Neural crest cell (in vitro differentiated cells): ENCODE measurements at places on chromosomes 3 and 15.

- DNase-seq: no peak
Observed at GRCh38 chr15:52151353-52151752, 38.8 kb upstream of the BCL2L10 start.

GRCh38 chr3:66270701-66271100 is 49.9 kb downstream of the SLC25A26 start:
- DNase-seq: no peak

- no peak for DNase-seq
Observed at GRCh38 chr15:70526221-70526973, 237.0 kb downstream of the UACA start.

GRCh38 chr3:50373146-50374051 is 14.1 kb upstream of the TMEM115 start:
- DNase-seq: no peak

GRCh38 chr3:126305427-126305826 is 51.8 kb downstream of the KLF15 start:
- DNase-seq: no peak

DNA sequence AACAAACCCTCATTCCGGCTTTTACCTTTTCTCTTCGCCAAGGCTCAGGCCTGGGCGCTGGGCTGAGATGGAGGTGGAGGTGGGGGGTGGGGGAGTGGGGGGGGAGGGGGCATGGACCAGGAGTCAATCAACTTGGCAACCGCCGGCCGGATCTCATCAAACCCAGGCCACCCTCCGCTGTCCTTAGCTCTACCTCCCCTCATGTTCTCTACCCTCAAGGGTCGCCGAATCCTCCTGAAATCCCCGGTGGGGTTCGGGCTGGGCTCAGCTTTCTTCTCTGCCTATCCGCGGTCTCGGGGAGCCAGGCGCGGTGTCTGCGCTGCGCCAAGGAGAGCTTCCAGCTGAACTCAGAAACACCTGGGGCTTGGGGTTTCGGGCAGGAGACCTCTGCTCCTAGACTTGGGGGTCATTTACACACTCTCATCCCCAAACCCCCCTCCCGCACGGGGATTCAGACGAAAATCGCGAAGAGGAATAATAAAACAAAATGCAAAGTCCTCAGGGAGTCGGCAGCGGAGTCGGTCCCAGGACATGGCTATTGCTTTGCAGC is 2.5 kb downstream of the ONECUT1 start:
- DNase-seq: no peak

DNA sequence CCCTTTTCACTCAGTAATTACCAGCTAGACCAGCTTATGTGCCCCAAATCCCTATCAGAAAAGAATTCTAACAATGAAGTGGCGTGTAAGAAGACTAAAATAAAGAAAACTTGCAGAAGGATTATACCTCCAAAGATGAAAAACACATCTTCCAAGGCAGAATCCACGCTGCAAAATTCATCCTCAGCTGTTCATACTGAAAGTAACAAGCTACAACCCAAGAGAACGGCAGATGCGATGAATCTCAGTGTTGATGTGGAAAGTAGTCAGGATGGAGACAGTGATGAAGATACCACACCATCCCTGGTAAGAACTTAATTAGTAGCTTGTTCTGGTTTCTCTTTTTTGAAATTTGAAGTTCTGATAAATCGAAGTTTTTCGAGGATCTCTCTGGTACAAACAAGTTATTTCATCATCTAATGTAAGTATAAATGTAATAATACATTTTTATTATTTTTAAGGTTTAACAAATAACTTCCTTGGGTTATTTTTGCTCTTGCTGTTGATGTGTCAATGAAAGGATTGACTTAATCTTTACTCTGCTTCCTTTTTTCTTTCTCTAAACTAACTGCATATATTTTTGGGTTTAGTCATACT is 1.4 kb downstream of the WDR76 start:
- DNase-seq: no peak

DNA sequence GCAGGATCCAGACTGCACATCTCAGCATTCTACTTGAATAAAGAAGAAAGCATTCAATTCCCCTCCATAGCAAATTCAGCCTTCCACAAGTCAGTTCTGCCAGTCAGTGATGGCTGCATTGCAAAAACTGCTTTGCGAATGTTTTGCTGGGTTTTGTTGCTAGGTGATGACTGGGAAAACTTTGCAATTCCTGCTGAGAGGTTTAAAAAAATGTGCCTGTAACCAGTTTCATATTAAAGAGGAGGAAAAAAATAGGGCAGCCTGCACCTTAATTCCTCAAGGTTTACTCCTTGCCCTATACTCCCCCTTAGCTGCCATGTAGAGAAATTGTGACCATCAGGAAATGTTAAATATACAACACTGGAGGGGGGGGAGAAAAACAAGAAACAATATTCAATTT is 225.6 kb upstream of the ATP11B start:
- DNase-seq: no peak

- DNase-seq: no peak
Observed at GRCh38 chr3:63766261-63766660, 52.8 kb upstream of the C3orf49 start.

DNA sequence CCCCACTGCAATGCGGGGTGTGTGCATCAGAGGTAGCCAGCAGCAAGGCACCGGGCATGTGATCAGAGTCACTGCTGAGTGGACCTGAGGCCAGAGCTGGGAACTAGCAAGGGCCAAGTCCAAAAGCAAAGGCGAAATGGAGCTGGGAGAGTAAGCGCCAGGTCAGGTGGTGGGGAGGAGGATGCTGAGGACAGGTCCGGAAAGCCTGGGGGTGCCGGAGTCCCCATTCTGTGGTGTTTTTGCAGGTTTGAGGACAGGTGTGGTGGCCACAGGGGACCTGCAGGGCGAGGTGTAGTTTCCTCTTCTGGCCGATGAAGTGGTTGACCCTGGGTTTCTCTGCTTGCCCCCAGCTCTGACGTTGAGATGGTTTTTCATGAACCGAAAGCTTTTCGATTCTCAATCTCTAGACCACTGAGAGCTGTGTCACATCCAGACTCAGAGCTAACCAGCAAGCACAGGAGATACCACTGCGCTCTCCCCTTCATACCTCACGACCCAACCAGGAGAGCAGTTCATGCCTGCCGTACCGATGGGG is 35.0 kb upstream of the HES1 start:
- no peak for DNase-seq

GRCh38 chr3:165195241-165195639 is 944 bp downstream of the SLITRK3 start:
- peak; percentile 2 for DNase-seq

DNA sequence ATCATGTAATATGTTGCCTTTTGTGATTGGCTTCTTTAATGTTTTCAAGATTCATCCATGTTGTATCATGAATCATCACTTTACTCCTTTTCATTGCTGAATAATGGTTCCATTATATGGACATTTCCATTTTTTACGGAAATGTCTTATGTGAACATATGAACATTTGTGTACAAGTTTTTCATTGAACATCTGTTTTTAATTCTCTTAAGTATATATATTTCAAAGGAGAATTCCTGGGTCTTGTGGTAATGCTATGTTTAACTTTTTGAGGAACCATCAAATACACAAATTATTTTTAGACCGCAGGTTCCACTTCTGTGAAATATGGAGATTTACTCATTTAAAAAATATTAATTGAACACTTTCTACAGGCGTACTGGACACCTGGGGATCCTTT is 85.7 kb downstream of the ARIH1 start:
- DNase-seq: no peak
